ENCODE measurements at places on chromosomes 13 and 19.

- DNase-seq, result no peak
Measured at GRCh38 chr13:104594806-104595205, 1528.6 kb upstream of the SLC10A2 start.

- peak; percentile 51 for DNase-seq
Measured at GRCh38 chr19:45499196-45500180, 1.2 kb downstream of the PPM1N start.

DNA sequence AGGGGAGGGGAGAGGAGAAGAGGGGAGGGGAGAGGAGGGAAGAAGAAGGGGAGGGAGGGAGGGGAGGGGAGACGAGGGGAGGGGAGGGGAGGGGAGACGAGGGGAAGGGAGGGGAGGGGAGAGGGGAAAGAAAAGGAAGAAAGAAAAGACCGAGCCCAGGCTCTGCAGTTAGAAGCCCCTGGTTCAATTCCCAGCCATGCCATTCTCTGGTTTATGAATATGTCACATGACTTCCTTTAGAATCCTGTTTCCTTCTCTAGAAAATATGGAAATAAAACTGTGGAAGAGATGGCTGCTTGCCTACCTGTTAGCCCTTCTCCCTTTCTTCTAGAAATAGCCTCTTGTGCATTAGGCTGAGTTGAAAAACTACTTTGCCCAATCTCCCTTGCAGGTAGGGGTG is 14.3 kb downstream of the TNNT1 start:
- DNase-seq, result no peak

- DNase-seq, result no peak
Measured at GRCh38 chr13:59867867-59868266, 295.9 kb downstream of the DIAPH3 start.

DNA sequence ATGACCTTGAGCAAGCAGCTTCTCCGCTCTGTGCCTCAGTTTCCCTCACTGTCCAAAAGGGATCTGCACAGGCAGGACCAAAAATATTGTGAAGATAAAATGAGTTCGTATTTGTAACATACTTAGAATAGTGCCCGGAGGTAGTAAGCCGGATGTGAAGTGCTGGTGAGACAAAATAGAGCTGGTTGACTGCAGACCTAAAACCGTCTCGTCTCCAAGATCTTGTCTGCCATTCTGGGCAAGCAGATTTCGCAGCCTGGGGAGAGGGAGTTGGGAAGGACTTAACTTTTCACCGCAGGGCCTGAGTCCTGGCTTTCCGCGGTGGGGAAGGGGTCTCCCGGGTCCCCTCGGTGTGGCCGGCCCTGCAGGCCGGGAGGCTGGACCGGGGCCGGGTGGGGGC is 8.2 kb upstream of the BBC3 start:
- DNase-seq, result no peak

DNA sequence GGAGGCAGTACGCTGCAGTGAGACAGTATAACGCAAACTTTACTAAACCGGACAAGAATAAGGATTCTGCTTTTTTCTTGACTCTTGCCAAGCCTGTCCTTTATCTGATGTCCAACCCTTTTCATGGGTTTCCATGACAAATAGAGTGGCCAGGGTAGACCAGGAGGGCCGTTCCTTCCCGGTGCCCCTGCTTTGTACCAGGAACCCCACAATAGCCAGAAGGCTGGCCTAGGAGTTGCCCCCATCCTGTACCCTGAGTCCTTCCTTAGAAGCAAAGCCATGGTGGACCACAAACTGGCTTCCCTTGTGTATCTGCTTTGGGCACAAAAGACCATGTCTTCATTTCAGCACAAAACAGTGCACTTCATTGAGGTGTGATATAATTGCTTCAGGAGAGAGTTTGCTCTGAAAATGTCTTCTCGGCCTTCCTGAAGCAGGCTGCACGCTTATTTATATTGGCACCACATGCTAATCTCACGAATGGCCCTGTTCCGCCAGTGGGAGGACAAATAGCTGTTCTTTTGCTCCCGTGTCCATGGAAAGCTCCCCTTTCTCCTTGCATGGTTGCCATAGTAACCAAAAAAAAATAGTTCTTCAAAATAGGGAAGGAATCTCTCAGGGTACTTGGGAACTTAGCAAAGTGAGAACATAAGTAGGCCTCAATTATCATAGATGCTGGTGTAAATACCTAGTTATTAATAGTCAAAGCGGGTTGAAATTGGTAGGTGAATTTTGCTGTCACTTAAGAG is 222.1 kb downstream of the ZIC5 start:
- DNase-seq, result no peak

GRCh38 chr13:73334445-73334844 is 275.6 kb downstream of the KLF5 start:
- DNase-seq, result no peak

DNA sequence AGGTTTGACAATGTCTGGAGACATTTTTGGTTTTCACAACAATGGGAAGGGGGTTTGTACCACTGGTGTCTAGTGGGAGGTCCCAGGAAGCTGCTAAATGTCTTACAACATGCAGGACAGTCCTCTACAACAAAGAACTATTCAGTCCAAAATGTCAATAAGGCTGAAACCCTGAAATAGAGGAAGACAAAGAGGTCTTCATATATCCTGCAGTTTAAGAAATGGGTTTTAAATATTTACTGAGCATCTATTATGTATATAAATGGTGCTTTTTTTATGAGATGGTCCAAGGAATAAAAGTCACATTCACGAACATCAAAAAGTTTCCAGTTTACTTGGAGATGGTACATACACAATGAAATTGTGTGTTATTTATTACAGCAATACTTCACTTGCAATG is 107.3 kb downstream of the AKAP11 start:
- DNase-seq, result no peak

DNA sequence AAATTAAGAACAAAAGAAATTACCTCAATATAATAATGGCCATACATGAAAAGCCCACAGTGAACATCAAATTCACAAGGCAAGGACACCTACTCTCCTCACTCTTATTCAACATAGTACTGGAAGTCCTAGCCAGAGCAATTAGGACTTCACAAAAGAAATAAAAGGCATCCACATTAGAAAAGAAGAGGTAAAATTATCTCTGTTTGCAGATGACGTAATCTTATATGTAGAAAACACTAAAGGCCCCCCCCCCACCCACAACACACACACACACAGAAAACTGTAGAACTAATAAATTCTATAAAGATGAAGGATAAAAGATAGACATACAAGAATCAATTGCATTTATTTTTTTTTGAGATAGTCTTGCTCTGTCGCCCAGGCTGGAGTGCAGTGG is 25.5 kb upstream of the LATS2 start:
- no peak for DNase-seq

DNA sequence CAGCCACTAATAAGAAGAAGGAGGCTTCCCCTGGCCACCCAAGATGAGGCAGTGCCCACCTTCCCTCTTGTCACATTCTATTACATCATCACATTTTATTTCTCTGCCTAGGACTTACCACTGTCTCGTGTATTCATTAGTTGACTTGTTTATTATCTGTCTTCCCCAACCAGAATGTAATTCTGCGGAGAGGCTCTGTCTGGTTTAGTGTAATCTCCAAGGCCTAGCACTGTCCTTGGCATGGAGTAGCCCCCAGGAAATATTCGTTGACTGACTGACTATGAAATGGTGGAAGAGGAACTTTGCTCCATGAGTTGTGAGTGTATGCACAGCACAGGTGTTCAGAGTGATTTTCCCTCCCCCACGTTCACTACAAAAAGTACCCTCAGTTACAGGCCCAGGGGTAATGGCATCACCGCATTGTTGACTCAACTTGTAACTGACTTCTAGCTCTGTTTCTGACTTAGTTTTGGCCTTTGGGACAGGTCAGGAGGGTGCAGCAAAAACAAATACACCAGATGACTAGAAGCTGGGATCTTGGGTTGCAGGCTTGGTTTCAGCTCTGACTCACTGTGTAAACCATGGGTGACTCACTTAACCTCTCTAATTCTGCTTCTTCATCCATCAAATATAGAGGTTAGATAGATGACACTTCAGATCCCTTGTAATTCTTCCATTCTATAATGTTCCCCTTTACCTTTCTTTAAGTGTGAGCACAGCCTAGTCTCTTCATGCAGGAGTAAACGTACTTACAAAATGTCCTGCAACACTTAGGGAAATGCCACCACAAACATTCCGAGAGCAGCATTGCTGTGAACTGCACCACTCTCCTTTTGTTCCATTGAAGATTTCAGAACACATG is 229.7 kb downstream of the KCNRG start:
- DNase-seq, result no peak

DNA sequence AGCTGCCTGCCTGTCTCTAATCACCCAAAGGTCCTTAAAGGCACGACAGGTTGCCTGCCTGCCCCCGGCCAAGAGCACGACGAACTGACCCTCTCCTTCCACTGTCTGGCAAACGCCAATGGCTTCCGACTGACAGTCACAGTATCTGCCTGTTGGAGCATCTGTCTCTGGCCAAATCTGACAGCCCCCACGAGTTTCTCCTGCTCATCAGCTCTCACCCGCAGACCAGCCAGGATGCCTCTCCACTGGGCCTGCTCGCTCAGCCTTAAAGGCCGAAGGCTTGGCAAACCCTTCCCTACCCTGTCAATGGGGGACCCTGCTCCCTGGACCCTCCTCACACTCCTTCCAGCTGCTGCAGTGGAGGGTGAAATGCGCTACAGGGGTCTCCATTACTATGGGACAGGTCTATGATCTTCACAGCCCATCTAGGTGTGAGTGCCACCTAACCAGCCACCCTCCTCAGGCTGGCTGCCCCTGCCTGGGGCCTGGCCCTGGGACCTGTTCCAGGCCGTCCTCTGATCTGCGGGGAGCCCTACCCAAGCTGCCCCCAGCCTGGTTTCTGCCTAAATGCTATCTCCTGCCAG is 932 bp downstream of the FAM83E start:
- DNase-seq, result no peak

DNA sequence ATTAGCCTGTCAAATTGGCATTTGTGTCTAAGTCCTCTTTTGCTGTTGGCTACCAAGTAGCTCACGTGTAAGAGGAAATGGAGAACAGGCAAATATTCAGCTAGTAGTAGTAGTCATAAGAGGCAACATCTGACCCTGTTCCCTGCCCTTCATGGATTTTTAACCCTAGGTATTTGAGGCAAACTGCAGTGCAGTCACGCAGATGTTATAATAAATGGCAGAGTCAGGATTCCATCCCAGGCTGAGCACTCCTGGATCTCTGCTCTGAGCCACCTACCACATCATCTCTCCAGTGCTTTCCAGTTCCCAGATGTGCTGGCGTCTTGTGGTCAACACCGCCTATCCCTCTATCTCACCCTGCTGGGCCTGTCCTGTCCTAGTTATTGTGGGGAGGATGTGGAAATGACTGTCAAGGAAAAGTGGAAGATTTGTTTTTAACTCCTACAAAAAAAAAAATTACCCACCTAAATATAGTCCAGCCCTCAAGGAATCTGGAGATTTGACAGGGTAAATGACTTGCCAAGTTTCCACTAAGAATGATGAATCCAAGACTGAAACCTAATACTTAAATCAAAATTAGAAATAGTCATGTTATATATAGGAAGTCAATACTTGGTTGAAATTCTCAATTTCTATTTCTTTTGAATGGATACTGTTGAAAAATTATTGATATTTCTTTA is 322.9 kb downstream of the GPC6 start:
- no peak for DNase-seq

GRCh38 chr13:45623516-45624090 is 8.1 kb upstream of the ERICH6B start:
- no peak for DNase-seq

DNA sequence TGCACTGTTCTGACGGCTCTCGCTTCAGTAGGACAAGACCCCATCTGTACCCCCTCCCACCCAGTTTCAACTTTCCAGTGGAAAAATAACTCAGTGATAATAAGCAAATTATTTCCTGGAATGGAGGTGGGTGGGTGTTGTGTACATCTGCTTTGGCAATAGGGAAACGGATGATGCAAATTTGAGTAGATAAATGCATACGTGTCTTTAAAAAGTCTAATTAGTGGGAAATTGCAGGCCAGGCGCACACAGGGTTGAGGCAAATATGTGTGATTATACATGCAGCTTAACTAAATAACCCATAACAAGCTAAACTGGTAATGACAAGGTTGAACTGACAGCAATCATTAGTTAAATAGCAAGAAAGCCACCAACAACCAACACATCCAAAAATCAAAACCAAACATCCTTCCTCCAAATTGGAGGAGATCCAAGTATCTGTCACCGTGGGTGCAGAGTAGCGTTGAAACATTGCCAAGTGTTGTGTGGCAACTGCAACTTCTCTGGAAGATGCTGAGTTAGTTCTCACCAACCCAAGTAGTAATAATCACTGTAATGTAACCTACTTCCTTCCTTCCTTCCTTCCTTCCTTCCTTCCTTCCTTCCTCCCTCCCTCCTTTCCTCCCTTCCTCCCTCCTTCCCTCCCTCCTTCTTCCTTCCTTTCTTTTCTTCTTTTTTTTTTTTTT is 54.6 kb downstream of the TRPM4 start:
- DNase-seq, result no peak

- no peak for DNase-seq
Measured at GRCh38 chr19:42281827-42282762, 13.0 kb downstream of the CIC start.

- DNase-seq, result no peak
Measured at GRCh38 chr13:109654341-109655205, 131.8 kb downstream of the IRS2 start.

DNA sequence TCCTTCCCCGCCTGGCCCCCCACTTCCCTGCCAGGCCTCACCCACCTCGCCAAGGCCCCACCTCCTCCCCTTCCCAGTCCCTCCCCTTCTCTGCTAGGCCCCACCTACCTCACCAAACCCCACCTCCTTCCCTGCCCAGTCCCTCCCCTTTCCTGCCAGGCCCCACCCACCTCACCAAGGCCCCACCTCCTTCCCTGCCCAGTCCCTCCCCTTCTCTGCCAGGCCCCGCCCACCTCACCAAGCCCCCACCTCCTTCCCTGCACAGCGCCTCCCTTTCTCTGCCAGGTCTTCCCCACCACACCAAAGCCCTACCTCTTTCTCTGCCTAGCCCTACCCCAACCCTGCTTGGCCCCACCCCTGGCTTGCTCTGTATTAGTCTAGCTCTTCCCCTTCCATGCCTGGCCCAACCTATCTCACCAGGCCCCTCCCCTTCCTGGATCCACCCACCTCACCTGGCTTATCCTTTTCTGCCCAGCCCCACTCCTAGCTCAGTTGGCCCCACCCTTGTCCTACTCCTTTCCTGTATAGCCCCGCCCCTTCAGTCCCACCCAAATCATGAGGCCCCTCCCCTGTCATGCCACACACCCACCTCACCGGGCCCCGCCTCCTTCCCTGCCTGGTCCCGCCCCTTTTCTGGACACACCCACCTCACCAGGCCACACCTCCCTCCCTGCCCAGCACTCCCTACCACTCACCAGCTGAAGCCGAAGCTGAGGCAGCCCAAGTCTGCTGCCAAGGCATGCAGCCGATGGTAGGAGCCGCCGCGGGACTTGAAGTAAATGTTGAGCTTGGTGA is 16.2 kb downstream of the CERS1 start:
- no peak for DNase-seq

GRCh38 chr13:103471896-103472295 is 405.7 kb upstream of the SLC10A2 start:
- DNase-seq, result no peak

DNA sequence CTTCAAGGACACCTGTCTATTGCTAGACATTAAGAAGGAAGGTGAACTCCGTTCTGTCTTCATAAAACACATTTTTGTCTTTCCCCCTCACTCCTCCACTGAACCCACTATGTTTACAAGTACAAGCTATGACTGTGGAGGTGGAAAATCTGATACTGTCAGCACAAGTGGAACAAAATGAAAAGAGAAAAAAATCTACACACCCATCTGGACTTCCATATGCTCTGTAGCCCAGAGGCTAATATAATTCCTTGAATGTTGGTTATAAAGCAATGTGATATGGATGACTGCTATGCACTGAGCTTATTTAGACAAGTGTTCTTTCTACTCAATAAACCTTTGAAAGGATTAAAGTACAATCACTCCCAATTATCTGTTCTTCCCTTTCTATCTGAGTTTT is 713.5 kb downstream of the DIAPH3 start:
- DNase-seq, result no peak

GRCh38 chr13:26026211-26026610 is 25.6 kb downstream of the SHISA2 start:
- DNase-seq, result no peak
